ENCODE measurements at places on chromosomes 6 and 20. TPM values are rescaled to one million over a fixed set of nuclear protein-coding genes. Genes with fewer than 3 reads are reported as not detected.

PRRT1 gene
- not detected for total RNA-seq

IL17A gene
- total RNA-seq, result not detected

COX4I2 gene
- total RNA-seq, result not detected

THEMIS gene
- 0.11 TPM for total RNA-seq

SALL4 gene
- total RNA-seq, result not detected

MLN gene
- total RNA-seq, result not detected

ACOT8 gene
- total RNA-seq, result 55.2 TPM

PNPLA1 gene
- not detected for total RNA-seq

CST4 gene
- total RNA-seq, result not detected

- no peak for DNase-seq
Measured at GRCh38 chr6:2449572-2449940, 204.2 kb upstream of the GMDS start.

DNA sequence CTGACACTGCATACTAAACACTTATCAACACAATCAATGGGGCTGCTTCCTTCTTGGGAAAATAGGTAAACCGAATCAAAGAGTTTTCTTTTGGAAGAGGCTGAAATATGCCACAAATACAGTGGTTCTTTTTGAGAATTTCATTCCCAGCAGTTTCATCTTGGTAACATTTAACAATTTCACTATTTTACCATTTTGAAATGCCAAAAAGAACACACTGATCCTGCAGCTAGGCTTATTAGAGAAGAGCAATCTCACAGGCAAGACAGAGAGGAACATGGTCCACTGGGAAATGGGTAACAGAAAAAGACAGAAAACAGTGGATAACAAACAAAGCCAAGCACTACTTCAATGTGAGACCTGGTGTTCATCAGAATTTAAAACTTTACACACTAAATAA, 2.5 kb downstream of the CNR1 start:
- no peak for DNase-seq

GRCh38 chr6:122692807-122693580, 82.8 kb downstream of the PKIB start:
- no peak for DNase-seq

- DNase-seq, result peak; percentile 96
Measured at GRCh38 chr6:170405311-170405975, 98.9 kb downstream of the FAM120B start.

GRCh38 chr6:195861-196360, 96.4 kb upstream of the DUSP22 start:
- peak; percentile 28 for DNase-seq

DNA sequence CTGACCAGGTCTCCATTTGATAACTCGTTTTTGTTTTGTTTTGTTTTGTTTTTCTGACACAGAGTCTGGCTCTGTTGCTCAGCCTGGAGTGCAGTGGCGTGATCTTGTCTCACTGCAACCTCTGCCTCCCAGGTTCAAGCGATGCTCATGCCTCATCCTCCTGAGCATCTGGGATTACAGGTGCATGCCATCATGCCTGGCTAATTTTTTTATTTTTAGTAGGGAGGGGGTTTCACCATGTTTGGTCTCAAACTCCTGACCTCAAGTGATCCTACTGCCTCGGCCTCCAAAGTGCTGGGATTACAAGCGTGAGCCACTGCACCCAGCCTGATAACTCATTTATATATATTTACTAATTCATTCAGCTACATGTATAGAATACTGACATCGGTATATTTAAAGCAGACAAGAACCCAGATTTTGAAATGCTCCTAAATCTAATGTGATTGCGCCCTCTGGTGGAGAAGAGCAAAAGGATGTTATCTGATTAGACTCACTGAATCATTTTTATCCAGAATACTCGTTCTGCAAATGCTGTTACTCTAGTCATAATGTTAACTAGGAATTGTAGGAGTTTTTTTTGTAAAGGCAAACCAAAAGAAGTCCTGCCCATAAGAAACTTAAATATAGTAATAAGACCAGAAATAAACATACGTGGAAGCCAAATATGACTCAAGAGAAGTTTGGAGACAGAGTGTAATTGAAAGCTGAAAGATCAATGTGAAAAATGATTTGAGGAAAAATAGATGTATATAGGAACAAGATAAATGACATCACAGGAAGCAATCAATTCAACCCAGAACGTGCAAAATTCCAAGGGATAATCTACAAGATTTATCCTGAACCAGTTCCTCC, 5.3 kb upstream of the COL12A1 start:
- peak; percentile 88 for DNase-seq

GRCh38 chr6:90502381-90502780, 84.5 kb downstream of the MAP3K7 start:
- DNase-seq, result no peak

GRCh38 chr20:57621421-57622200, 1.4 kb upstream of the ZBP1 start:
- DNase-seq, result peak; percentile 18

DNA sequence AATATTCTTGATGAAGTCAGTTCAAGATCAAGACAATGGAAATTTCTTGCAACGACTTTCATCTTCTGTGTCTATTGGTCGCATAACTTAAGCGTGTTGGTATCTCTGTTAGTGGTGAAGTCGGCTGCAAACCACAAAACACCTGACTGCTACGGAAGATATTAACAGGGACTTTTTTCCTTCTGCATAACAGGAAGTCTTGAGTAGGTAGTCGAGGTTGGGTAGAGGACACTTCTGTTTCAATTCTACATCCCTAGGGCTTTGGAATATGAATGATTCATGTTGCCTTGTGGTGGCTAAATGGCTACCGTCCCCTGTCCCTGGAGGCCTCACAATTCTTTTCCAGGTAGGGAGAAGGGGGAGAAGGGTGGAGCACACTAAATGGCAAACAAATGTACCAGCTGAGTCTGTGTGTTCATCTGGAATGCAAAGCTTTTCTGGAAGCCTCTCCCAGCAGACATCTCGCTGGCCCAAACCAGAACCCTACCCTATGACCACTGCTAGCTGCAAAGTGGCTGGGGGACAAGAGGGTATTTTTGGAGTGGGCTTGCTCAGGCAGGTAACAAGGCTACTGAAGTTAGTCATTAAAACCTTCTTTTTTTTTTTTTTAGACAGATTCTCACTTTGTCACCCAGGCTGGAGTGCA, 34.6 kb upstream of the NKX2-2 start:
- no peak for DNase-seq

GRCh38 chr6:35294308-35294945, 3.2 kb upstream of the DEF6 start:
- peak; percentile 49 for DNase-seq

DNA sequence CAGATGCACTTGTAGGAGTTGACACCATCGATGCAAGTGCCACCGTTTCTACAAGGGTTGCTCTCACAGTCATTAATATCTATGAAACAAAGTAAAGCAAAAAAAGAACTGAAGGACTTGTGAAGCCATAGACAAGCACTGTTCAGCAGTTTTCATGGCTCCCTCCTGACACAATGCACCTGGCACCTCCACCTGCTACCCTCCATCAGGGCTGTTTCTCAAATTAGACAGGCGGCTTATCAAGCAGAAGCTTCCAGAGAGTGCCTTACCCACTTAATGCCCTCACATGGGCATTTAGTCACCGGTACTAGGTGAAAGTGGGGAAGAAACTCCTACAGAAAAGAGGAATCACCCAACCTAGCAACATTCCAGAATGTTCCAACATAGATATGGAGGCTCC, 27.8 kb downstream of the JAG1 start:
- no peak for DNase-seq

GRCh38 chr20:46330831-46331371, 22.6 kb upstream of the CDH22 start:
- no peak for DNase-seq

DNA sequence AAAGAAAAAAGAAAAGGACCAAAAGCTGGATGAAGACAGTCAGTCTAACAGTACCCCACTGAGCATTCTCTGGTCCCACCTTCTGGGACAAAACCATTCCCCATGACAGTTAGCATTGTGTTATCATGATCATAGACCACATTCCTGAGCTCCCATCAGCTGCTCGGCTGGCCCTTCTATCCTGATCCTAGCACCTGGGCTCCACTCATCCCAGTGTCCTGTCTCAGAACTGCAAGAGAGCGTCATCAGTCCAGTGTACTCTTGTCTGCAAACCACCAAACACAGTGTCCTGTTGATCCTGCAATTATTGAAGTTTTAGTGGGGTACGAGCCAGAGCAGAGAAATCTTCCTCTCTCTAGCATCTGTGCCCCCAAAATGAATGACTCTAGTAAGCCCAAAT, 16.0 kb upstream of the TAAR1 start:
- DNase-seq, result no peak

Data from GM23248 (cell line).